ENCODE measurements at places on chromosomes 3 and 15.

DNA sequence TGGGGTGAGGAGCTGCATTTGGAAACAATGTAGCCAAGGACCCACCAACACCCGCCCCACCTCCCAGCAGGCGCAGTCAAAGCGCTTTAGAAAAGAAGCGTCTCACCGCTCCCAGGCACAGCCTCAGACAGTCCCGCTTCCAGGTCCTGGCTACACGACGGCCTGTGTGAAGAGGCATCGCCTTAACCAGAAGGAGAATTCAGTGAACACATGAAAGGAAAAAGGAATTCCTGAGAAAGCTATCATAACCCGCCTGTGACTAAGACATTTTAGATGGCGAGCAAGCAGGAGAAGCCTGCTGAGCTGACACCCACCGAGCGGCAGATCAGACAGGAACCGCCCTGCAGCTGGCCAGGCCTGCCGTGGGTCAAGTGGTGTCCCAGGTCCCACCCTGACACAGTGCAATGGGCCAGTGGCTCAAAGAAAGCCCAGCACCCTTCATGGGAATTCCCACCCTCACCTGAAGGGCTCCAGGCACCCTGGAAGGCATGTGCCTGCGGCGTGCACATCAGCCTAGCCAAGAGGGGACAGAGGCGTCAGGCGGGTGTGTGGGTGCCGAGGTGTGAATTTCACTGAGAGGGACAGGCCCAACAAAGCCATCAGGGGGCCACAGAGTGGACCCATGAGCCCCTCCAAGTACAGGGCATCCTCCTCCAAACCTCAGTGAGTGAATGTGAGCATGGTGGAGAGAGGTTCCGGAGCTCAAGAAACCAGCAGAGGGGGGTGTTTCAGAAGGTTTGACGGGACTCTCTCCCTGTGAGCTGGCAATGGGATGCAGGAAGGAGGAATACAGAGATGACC is 144.8 kb downstream of the NSMCE3 start:
- peak; percentile 7 for DNase-seq

- DNase-seq, result no peak
Observed at GRCh38 chr15:101561584-101561906, 72.0 kb upstream of the PCSK6 start.

- DNase-seq, result no peak
Observed at GRCh38 chr3:9681011-9681722, 22.5 kb upstream of the CPNE9 start.

GRCh38 chr15:91264651-91265351 is 164.7 kb downstream of the SV2B start:
- no peak for DNase-seq

GRCh38 chr3:71887256-71887655 is 102.3 kb upstream of the PROK2 start:
- DNase-seq, result no peak

DNA sequence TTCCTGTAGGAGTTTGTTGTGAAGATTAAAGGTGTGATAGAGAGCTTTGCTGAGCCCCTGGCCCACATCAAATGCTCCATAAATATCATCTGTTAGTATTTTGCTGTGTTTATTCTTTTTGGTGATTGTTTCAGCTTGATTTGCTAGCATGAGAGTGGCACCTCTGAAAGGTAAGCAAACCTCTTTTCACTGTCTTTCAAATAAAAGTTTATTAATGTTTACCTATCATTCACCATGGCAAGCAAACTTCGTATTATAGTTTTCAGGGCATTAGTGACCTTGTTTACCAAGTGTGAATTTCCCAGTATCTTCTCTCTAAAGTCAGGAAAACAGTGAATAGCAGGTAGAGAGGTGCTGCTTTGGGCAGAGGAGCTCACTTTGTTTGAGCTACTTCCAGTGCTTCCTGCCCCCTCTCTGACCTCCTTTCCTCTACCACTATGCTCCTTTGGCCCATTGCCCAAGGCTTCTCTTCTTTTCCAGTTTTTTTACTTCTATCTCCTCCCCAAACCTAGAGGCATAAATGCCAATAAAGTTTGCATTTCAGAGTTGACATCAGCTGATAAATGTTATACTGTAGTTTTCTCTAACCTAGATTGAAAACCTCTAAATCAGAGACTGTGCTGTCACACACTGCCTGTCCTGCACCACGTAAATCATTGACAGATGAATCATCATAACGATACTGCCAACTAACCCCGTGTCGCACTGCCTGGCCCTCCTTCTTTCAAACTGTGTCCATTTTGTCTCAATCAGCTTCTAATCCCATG is 569.0 kb downstream of the TUSC7 start:
- no peak for DNase-seq

DNA sequence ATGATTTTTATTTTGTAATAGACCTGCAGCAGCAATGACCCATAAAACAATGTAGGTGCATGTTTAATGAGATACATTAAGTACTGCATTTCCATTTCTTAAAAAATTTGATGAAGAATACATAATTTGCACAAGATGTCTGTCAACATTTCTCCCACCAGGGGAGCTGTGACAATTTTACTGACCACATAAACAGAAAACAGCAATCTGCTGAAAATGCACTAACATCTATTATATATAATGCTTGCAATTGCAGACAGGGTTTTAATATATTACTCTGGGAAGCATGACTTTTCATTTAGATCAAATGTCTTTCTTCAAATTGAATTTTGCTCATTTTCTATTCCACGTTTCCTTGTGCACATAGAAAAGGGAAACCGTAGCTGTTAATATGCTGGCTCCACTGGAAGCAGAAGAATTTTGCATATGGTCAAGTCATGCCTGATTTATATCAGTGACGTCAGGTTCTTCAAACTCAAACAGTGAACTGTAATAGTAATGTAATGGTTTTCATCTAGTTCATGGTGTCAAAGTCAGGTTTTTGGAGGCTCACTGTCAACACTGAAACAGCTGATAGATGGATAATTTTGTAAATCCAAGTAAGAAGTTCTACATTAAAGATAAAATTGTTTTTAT is 79.8 kb upstream of the IGF1R start:
- no peak for DNase-seq

DNA sequence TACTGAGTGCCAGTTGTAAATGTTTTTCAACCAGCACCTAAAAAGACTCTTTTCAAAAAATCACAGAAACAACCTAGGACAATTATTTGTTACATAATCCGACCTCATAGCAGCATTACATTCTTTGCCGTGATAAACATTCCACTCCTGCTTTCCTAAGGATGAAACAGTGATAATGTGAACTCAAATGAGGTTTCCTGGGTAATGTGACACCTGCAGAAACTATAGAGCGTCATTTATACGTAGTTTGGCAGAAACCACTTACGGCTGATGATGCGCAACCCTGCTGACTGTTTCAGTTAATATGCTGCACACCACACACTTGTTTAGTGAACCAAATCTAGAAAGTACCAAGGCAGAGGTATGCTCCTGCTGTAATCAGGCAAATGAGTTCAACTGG is 55.8 kb downstream of the SEMA6D start:
- no peak for DNase-seq

DNA sequence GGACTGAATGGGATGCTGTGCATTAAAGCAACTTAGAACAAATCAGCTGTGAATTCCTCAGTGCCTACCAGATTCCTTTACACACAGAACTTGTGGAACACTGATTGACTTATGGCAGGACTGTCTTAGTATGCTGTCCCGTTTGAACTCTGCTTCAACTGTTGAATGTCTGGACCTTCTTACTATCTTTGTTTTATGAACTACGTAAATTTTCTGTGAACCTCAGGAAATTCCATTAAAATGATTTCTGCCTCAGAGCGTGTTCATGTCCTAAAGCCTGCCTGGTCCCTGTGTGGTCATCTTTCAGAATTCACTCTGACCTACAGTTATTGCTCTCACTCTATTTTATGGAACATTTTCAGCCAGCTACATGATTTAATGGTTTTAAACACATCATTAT is 29.4 kb upstream of the FBN1 start:
- peak; percentile 70 for DNase-seq

DNA sequence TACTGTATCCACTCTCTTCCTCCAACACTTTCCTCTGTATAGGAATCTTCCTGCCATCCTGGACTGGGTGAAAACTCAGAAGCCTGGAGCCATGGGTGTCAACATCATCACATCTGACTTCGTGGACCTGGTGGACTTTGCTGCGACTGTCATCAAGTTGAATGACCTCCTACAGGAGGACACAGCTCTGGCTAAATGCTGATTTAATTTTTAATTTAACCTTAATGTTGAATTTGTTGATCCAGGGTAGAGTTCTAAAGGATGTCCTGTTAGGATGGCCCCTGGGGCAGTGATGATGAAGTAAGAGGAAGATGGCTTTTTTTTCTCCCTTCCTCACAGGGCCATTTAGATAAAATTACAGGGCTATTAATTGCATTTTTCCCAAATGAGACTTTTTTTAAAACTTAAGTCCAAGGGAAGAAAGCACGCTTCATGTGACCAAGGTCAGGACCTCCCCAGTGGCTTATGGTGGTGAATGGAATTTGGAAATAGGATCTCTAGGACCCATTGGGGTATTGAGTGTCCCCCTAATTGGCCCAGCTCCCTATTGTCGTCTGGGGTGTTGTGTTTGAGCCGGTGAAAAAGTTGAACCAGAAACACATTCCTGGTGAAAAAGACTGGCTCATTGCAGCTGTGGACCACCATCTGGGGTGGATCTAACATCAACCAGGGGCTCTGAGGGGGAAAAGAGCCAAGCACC is 125.7 kb upstream of the ZBED2 start:
- DNase-seq, result no peak

GRCh38 chr3:42801784-42802183 is 2.5 kb downstream of the HIGD1A start:
- DNase-seq, result no peak

GRCh38 chr3:125110016-125110875 is 54.4 kb upstream of the HEG1 start:
- DNase-seq, result peak; percentile 96

- DNase-seq, result no peak
Observed at GRCh38 chr3:48273594-48274211, 32.8 kb downstream of the ZNF589 start.

GRCh38 chr15:85615930-85616329 is 178.8 kb downstream of the KLHL25 start:
- no peak for DNase-seq

DNA sequence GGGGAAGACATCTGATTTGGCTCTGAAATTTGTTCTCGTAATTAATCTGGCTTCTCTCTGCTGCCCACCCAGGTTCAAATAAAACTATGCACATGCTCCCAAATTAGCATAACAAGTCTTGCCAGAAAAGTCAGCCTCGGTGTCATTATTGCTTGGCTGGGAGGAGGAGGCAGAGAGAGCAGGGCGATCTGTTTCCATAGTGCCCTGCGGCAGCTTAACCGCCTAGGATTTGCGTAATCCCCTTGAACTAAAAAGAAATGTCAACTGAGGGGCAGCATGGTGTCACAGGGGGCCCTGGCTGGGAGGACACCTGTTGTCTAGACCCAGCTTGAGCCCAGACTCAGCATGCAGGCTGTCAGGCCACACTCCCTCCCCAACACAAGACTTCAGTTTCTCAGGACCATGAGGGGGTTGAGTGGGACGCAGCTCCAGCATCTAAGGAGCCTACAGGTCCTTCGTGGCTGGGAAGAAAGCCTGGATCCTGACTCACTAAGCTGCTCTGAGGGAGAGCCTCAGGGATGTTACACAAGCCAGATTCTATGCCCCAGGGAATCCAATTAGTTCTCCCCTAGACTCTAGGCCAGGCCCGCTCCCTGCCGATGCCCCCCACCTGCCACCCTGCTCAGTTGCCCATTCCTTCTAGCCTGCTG is 17.3 kb downstream of the MRPS11 start:
- DNase-seq, result no peak

DNA sequence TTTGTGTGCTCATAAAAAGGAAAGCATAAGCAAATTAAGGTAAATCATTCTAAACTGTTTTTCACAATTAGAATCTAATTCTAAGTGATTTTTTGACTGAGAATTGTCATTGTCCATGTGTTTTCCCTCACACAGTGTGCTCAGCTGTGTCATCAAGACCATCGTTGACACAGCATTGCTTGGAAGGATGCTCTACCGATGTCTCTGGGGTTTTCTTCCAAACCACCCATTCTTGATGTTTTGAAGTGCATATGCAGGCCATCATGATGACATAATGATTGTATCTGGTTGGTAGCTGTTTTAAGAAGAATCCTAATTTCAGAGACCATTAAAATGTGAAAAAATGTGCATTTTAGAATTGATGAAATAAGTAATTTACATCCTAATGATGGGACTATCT is 347.9 kb downstream of the RBMS3 start:
- no peak for DNase-seq

- DNase-seq, result no peak
Observed at GRCh38 chr3:53049987-53050386, 4.1 kb upstream of the SFMBT1 start.

DNA sequence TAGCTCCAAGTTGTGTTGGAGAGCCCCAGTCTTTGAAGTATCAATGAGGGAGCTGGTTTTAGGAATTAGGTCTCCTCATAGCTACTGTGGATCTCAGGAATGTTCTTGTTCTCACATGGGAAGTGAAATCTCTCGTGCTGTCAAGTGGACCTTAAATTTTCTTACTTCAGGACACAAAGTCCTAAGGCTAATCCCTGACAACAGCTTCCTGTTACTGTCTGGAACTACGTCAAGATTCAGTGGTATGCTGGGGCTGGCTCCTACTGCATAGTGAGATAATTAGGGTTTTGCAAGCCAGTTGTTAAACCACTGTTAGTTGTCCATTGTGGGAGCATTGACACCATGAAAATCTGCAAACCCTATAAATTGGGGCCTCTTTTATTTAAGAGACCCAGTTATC is 22.8 kb downstream of the MESP1 start:
- DNase-seq, result peak; percentile 41

DNA sequence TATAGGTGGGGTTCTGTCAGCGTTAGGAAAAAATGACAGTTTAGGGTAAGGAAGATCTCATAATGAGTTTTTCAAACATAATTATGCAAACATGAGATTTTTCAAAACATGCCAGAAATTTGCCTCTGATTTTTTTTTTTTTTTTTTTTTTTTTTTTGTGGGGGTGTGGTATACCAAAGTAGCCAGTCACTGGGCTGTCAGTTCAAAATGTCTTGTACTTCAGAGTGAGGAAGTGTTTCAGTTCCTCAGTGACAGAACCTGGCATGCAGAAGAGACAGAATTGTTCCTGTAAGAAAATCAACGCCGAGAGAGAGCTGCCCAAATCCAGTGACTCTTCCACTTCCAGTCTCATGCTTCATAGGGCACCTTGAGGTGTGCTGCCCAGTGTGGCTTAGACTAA is 9.7 kb downstream of the NCBP2 start:
- no peak for DNase-seq

DNA sequence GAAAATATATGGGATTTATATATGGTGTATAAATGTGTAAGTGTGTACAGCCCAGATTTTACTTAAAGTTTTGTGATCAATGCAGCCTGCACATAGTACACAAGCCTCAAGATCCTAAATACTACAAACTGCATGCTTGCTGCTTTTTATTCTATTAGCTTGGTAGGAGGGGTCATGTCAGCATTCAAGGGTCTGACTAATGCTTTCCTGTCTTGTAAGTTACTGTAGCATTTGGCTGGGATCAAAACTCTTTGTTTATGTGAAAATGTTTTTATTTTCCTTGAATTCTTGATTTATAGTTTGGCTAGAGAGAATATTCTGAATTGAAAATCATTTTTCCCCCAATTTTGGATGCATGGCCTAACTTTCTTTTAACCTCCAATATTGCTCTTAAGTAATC is 370.9 kb downstream of the NSUN3 start:
- no peak for DNase-seq
